ENCODE measurements at places on chromosomes 6 and 20.

GRCh38 chr6:3894590-3895311, 45.6 kb downstream of the FAM50B start:
- DNase-seq, result no peak

DNA sequence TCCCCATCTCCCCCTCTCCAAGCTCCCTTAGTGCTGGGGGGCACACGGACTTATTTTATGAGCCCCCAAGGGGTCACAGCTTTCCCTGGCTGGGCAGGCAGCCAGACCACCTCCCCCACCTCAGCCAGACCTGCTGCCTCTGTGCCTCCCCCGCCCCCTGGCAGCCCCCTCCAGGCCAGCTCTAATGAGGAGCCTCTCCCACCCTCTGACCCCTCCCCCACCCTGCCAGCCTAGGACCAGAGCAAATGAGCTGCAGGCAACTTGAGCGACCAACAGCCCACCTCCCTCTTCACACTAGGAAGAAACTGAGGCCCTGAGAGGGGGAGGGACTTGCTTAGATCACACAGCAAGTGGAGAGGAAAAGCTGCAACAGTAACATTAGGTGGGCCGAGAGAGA, 1.9 kb downstream of the GDF5 start:
- DNase-seq, result no peak

DNA sequence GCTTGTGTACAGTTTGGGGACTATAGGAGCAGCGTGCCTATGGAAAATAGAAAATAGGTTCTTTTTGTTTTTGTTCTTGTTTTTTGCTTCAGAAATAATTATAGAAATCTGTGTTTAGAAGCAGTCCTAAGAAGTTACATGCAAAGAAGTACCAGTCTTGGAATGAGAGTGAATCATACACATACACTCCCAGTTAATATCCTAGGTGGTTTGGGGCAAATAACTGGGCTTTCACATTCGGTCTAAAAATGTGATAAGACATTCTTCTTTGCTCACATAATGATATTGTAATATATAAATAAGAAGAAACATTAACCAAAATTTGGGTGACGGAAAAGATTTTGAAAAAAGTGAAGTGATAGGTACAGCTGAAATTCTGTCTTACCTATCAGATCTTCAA, 61.0 kb downstream of the ENPP1 start:
- DNase-seq, result no peak

DNA sequence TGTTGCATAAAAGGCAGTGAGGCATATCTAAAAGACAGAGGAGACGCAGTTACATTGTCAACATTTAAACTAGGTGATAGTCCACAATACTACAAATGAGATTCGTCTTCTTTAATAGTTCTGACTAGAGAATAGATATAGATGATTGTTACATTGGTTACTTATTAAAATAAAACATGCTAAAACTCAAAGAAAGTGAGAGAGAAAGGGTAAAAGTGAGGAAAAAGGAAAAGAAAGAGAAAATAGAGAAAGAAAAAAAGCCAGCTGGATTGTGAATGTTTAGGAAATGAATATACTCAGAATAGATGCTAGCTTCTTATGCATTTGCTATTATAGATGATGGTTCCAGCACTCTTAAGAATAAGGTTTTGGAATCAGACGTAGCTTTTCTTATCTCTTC, 27.7 kb upstream of the FAM162B start:
- no peak for DNase-seq

GRCh38 chr6:154140743-154141142, 101.7 kb downstream of the OPRM1 start:
- DNase-seq, result no peak

- DNase-seq, result no peak
Measured at GRCh38 chr20:62603907-62604785, 38.2 kb upstream of the SLCO4A1 start.

GRCh38 chr20:21767739-21768223, 62.3 kb downstream of the PAX1 start:
- DNase-seq, result no peak

DNA sequence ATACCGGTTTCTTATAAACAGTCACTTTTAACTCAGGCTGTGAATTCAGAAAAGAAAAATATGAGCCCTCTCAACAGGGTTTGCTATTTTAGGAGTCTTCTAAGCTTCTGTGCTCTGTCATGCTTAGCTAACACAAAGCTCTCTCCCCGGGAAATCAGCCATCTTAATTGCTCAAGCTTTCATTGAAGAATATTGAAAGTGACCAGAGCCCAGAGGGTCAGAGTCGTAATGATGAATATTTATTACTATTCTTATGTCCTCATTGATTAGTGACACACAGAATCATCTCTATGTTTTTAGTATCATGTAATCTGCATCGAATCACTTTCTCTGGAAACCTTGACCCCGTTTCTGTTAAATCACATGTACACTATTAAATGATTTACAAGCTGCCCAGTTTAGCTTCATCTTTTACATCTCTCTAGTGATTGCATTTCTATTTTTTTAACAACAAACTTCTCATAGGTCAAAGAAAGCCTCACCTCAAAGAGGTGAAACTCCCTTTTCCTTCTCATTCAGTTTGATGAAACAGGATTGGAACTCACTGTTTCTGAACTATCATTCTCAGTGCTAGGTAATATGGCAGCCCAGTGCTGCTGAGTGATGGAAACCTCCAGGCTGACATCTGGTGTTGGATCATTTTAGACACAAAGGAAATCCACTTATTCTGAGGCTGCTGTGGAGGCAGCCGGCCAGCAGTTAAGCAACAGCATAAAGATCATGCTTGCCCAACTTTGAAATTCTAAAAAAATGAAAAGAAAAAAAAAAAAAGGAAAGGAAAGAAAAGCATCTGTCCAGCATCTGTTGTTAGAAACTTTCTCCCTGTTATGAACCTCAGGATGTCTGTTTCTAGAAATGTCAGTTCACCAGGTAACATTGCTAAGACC, 96.3 kb downstream of the RFPL4B start:
- DNase-seq, result peak; percentile 80

GRCh38 chr6:146620655-146621054, 21.9 kb downstream of the ADGB start:
- DNase-seq, result peak; percentile 0

DNA sequence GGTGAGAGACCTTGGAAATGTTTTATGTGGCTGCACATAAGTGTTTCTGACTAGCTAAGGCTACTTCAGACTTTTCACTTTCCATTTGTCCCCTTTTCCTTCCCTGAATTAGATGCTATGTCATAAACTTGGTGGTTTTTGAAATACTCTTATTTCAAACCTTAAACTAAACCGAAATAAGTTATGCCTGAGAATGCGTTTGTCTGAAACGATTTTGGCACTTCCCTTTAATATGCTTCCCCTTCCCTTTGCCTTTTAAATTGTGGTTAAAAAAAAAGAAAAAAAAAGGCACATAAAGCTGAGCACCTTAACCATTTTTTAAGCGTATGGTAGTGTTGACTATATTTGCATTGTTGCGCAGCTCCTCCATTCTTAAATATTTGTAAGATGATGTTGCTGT, 14.3 kb downstream of the ZNF451 start:
- DNase-seq, result no peak

GRCh38 chr6:51153109-51153508, 334.4 kb downstream of the TFAP2B start:
- DNase-seq, result no peak

DNA sequence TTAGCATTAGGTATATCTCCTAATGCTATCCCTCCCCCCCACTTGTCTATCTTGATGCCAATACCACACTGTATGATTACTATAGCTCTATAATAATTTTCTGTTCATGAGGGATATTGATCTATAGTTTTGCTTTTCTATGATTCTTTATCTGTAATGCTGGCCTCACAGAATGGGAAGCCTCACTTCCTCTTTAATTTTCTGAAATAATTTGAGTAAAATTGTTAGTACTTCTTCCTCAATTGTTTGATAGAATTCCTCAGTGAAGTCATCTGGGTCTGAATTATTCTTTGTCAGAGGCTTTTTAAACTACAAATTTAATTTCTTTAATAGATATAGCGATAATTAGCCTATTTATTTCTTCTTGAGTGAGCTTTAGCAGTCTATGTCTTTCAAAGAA, 31.2 kb downstream of the SIRPD start:
- no peak for DNase-seq

DNA sequence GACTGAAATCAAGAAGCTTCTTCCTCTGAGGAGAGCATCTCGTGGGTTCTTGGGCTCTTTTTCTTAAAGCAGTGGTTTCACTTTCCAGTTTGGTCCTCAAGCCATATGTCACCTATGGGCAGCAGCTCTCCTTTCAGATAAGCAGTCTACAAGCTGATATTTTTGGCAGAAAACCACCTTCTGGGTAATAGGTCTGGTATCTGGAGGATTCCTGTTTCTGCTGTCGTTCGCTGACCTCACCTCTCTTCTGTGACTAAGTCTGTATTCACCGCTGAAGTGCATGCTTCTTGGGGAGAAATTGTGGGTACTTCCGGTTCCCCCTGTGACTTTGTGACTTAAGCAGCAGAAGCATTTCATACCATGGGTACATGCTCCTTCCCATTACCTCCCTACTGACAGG, 193.6 kb downstream of the EDN1 start:
- DNase-seq, result peak; percentile 48

DNA sequence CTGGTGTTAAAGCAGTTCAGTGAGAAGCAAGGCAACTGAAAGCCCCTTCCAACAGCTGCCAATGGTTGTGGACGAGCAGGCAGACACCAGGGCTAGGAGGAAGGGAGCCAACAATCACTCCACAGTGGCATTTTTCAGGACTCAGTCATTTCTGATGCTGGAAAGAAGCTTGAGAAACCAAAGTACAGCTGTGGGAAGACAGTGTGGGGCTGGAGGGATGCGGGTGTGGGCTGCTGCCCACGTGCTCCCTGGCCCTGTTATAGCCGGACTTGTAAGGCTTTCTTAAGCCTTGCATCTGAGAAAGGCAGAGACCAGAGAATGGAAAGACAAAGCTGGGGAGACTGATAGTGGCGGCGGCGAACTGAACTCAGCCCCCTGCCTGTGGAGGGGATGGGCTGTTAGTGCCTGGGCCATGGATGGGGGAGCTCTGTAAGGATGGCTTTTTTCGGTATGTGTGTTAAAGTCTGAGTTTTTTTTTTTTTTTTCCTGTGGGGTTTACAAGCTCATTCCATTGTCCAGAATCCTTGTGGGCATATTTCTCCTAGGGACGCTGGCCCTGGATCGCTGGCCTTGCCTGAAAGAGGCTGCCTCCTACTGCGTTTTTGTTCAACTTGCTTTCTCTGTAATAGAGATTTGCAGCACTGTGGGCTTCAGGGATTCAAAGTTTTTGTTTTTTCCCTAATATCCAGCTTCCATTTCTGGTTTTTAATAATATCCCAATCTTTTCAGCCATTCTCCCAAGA, 91.7 kb downstream of the GJA10 start:
- peak; percentile 80 for DNase-seq

DNA sequence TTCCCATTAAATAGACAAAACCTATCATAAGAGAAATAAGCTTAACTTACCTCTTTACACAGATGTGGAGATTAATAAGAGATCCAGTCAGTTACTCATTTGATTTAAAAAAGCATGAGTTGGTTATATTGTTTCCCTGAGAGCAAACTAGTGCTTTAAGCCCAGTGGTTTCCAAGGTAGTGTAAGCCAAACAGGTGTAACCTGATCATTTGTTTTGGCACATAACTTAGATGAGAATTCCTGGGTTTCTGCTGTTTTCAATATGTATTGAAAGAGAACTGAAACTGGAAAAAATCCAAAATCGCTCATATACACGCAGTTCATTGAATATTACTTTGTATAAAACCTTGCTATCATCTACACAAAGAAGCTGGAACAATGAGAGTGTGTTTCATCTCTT, 30.5 kb upstream of the SMIM8 start:
- no peak for DNase-seq

- DNase-seq, result peak; percentile 55
Measured at GRCh38 chr20:57361517-57361916, 10.5 kb downstream of the RAE1 start.

DNA sequence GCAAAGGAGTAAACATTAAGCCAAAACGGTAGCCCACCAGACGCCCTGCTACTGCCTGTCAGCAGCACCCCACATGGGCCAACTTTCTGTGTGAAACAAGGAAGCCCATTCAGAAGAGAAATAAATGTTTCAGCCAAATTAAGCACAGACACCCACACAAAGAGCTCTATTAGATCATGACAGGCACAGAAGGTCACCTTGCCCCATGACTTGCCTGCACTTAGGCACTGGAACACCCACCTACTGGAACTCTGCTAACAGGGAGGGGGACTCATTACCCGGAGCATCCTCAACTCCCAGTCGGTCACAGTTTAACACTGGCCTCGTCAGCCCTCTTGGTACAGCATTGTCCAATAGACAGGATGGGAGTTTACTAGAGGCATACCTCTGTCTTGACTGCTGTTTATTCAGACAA, 31.8 kb downstream of the GFOD1 start:
- DNase-seq, result no peak

DNA sequence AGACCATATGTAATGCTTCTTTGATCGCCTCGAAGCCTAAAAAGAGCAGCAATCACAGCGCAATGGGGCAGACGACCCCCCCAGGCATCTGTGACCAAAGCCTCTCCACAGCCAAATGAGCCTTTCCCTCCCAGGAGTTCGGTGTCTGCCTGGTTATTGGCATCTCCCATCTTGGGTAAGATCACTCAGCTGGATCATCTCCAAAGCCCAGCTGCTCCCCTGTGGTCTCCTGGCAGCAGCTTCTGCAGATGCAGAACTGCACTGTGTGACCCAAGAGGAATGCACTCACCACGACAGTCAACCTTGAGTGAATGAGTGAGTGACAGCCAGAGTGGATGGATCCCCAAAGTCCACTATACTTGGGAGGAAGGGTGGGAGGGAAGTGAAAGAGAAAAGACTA, 44.8 kb upstream of the IYD start:
- no peak for DNase-seq

- no peak for DNase-seq
Measured at GRCh38 chr6:22208026-22208425, 88.8 kb downstream of the PRL start.

DNA sequence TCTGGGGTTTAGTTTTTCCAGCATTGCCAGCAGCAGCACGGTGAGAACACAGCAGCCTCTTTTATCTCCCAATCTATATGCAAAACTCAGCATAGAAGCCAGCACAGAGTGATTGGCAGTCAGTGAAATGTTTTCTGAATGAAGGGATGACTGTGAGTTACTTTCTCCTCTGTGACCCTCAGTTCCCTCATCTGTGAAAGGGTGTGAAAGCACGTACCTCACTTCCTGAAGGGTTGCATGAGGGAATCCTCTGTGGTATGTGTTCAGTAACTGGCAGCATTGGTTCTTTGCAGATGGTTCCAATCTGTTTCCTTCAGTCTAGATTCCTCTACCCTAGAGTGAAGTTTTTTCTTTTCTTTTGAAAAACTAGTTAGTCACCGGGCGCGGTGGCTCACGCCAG, 40.0 kb downstream of the EFCAB8 start:
- peak; percentile 80 for DNase-seq

- DNase-seq, result no peak
Measured at GRCh38 chr6:10465629-10466499, 51.0 kb upstream of the TFAP2A start.
